ENCODE measurements at places on chromosomes 3 and 15.

DNA sequence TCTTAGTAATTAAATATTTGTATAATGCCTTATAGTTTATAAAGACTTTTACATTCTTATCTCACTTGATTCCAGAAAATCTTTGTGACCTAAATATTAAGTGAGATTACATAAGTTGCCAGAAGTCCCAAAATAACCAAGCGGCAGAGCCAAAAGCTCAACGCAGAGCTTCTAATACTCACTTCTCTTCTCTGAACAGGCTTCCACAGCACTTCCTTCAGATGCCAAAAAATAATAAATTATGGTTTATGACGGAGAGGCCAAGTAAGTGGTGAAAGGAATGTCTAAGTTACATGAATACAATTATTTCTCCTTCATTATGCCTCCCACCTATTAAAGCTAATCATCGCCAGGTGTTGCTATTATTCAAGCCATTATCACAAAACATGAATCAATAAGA is 110.3 kb downstream of the GBE1 start:
- no peak for DNase-seq

DNA sequence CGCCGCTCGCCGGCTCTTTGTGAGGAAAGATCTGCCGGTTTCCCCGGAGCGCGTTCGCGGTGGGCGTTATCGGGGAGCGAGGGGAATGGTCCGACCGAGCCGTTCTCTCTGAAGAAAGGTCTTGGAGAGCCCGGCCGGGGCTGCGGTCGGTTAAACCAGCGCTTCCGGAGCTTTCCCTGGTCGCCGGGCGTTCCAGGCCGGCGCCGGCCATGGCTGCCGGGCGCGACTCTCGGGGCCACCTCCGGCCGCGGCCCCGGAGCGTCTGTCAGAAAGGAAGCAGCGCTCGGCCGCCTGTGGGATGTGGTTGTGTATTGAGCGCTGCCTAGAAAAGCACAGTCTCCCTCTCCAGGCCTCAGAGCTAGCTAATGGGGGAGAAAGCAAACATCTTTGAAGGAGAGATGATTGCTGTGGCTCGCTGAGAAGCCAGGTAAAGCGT is 731 bp downstream of the FYTTD1 start:
- DNase-seq, result peak; percentile 79

GRCh38 chr3:127820221-127820825 is 2.0 kb downstream of the MGLL start:
- DNase-seq, result no peak

- DNase-seq, result no peak
These were observed 243.5 kb downstream of the NFKBIZ start for GRCh38 chr3:102092617-102093466.

DNA sequence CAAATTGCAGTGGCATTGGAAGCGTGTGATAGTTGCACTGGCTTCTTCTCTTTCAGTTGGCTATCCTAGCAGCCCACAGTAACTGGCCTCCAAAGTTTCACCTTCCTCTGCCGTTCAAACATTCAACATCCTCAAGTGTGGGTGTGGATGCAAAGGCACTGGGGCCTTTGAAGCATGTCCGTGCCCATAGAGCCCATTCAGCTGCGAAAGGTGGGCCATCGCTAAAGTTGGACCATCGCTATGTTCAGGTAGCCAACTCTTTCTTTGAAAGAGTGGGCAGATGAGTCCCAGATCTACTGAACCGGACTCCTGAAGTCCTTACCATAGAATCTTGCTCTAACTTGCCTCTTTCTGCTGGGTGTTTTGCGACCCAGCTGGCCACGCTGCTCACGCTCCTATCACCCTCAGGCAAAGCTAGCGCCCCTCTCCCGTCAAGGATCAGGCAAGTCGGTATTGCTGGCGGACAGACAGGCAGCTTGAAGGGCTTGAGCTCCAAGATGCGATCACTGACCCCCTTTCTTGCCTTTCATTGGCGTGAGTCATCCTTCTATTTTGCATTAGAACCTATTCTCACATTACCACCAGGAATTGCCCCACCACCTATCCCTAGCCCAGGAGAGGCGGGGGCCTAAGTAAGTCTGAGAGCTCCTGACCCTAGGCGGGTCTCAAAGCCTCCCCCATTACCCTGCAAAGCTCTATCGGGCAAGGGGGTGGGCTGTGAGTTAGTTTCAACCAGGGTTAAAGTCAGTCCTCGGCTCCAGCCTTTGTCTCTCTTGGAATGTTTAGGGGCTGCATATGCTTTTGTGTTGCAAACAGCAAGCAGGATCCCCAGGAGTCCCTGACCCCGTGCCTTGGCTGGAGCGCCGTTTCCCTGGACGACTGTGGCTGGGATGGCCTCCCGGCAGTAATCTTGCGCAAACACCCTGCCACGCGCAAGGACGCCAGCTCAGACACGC is 28.7 kb downstream of the ZIC4 start:
- no peak for DNase-seq

- no peak for DNase-seq
These were observed 30.9 kb downstream of the UBE3A start for GRCh38 chr15:25407950-25408349.

GRCh38 chr3:106168962-106169750 is 300.3 kb upstream of the CBLB start:
- DNase-seq, result no peak

- no peak for DNase-seq
These were observed 23.5 kb upstream of the CLN6 start for GRCh38 chr15:68252925-68253534.

DNA sequence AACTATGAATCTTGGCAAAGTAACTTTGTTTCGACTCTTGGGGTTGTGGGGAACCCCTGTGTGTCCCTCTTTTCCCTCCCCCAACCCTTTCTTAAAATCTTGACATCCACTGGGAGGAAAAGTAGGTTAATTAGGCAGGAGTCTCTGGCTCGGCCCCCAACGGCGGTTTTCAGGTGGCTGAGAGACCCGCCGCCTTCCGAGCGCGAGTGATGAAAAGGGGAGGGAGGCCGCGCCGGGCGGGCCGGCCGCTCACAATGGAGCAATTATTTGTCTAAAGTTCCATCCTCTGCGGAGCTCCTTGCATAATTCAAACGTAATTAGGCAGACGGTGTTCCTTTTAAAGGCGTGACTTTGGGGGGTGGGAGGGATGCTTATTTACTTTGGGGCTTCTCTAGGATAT is 51.7 kb downstream of the ZIC4 start:
- DNase-seq, result no peak

DNA sequence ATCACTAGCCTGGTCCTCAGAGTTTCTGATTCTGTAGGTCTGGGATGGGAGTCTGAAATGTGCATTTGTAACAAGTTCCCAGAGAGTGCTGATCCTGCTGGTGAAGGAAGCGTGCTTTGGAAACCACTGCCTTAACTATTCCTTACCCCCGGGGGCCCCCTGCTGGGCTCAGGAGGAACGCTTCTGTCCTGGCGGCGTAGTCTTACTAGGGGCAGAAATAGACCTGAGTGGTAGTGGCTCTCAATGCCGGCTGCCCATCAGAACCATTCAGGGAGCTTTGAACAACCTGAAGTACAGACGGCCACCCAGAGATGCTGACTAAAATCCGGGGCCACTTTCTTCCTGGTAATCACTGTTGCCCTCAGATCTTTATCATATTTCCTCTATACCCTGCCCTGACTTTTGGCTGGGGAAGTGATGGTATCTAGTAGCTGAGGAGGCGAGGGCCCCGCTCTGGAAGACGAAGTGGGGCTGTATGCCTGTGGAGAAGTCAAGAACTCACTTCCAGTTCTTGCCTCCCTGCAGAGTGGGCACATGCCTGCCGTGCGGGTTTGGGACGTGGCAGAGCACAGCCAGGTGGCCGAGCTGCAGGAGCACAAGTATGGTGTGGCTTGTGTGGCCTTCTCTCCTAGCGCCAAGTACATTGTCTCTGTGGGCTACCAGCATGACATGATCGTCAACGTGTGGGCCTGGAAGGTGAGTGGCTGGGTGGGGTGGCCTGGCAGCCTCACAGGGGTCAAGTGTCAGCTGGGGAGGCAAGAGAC is 16.3 kb upstream of the JMJD7 start:
- DNase-seq, result peak; percentile 91
